ENCODE measurements at places on chromosomes 7 and 10.

GRCh38 chr10:124655191-124656112, 88.7 kb downstream of the FAM53B start:
- no peak for DNase-seq

DNA sequence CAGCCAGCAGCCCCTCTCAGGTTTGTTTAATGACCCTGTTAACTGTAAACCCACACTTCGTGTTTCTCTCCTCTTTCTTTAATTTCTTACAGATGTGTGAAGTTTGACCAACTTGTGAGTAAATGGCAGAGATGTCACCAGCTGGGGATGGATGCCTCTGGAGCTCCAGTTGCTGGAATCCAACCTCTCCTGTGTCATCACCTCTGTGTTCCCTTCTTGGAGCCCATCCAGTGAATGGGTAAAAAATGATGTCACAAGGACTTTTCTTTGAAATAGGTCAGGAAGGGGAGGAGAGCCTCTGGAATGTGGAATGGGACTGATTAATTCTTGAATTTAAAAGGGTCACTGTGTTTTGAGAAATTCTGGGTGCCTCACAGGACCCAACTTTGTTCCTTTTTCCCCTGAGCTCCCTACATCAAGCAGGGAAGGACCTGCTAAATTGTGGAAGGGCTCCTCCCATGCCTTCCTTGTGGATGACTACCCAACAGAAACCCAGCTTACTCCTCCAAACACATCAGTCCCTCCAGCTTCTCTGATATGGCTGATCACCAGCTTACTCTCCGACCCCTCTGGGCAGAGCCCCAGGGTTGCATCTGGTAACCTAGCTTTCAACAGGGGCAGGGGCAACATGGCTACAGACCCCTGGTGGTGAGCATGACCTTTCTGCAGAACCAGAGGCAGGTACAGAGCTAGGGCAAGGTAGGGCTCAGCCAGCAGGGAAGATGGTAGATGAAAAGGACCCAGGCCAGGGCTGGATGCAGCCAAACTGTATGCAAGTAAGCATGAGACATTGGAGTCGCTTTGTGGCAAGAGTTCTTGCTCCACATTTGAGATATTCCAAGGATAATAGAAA, 67.5 kb downstream of the STRA8 start:
- DNase-seq = peak; percentile 13

- peak; percentile 46 for DNase-seq
Observed at GRCh38 chr7:51123322-51124019, 193.1 kb downstream of the COBL start.

DNA sequence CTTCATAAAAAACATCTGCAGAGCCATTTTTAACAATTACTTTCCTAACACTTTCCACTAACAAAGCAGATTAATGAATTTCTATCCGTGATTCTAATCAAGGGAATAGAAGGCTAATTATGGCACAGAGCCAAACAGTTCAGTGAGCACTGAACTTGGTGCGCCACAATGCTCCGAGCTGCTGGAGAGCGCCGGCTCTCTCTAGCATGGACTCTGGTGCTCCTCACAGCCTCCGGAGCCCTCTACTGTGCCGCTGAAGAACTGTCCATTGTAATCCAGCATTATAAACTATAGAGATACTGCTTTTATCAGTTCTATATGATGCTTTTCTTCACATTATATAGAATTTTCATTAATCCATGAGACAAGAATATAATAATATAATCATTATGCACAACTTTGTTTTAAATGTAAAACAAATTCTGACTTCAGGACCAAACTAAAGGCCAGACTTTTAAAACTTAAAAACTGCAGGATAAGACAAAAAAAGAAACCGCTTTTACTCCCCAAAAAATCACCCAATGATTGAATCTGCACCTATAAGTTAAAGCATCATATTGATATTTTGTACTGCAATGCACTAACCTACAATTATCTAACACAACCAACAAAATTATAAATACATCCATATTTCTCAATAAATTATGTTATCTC, 123.6 kb downstream of the RNF32 start:
- DNase-seq = peak; percentile 90

GRCh38 chr7:91553410-91553895, 289.2 kb downstream of the FZD1 start:
- no peak for DNase-seq

DNA sequence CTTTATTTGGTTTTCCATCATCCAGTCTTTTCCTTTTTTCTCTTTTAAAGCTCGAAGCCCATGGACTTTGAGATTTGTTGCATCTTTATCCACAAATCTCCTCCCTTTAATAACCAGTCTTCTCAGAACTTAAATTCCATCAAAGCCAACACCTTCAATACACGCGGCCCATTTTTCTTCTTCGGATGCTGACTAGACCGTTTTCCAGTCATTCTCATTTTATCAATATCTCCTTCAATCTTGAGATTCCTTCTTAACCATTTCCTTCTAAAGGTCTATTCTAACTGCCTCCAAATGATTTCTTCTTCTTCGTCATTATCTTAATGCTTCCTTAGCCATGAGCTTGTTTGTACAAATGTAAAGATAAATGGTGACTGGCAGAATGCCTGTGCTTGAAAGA, 173.5 kb downstream of the BAMBI start:
- no peak for DNase-seq

DNA sequence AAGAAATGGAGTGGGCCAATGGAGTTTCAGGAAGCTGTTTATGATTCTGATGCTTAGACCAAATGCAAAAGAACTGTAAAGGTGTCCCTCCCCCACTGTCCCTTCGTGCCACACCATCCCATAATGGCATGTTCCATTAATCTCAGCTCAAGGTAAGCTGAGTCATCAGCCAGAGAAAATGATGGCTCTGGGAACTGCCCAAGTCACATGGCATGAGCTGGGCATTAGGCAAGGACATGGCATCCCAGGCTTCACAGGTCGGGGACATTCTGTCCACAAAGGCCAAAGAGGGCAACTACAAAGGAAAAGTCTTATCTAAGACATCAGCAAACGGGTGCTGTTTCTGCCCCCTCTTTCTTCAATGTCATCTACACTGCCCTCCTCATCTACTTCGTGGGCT, 44.9 kb downstream of the DLG5 start:
- DNase-seq = no peak

DNA sequence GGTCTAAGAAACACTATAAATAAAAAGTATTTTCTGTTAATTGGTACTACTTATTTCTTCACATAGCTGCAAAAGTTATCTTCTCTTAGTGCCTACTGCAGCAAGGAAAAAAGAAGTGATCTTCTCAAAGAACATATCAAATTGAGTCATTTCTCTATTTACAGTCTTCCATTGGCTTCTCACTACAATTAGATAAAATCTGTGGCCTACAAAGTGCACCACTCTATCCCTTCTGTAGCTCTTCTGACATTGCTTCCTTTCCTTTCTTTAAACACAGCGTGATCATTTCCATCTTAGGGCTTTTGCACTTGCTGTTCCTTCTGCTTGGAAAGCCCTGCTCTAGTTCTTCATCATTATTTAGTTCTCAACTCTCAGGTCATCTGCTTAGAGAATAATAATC, 44.7 kb downstream of the MXI1 start:
- DNase-seq = no peak

DNA sequence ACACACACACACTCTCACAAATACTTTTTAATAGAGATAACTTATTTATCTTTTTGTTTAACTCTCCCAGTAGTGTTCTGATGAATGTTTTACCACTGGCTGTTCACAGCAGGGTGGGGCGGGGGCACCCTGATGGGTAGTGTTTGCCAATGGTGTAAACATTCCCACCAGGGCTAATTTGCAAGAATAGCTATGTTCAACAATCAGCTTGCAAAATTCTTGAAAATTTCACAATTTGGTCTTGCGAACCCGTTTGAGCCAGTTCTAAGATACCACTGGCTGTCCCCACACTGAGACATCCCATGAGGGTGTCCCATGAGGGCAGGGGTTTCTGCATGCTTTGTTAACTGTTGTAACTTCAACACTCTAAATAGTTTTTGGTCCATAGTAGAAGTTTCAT, 348.5 kb downstream of the CXCL12 start:
- DNase-seq = peak; percentile 7

- DNase-seq = no peak
Observed at GRCh38 chr10:26432938-26433337, 5.2 kb upstream of the APBB1IP start.

GRCh38 chr10:28719789-28720436, 42.6 kb downstream of the BAMBI start:
- peak; percentile 60 for DNase-seq

DNA sequence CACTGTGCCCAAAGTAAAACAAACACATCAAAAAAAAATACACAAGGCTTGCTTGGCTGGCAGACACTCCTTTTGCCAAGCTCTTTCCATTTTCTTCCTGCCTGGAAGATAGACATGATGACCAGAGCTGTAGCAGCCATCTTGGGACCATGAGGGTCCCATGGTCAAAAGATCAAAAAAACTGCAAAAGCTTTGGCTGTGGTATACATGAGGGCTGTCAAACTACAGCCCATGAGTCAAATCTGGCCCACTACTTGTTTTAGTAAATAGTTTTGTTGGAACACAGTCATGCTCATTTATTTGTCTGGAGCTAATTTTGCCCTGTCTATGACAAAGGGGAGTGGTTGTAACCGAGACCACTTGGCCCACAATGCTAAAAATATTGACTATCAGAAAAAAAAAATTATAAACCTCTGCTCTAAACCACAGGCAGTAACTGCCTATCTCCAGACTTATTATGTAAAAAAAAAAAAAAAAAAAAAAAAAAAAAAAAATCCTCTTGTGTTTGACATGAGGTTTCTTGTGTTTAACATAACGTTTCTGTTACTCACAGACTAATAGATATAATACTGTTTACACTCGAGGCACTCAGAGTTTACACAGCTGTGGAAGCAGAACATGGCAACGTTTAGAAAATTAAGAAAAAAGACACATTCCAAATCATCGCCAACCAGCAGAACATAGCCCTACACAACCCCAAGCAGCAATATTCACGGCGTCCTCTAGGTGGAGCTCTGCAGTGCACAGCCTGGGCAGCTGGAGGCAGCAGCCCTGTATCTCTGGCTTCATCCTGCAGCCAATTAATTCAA, 36.9 kb downstream of the ASB13 start:
- DNase-seq = peak; percentile 88

DNA sequence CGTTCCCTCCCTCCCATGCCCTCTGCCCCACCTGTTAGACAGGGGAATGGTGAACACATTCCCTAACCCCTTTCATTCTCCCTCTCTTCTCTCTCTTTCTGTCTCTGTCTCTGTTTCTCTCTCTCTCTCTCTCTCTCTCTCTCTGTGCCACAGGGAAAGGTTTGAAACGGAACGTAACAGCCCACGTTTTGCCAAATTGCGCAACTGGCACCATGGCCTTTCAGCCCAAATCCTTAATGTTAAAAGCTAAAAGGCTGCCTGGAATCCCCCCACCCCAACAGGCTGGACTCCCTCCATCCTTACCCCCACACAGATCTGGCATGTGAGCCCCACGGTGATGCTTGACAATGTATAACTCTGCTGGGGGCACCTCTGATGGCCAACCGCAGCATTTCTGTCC, 30.8 kb downstream of the LDB3 start:
- no peak for DNase-seq

DNA sequence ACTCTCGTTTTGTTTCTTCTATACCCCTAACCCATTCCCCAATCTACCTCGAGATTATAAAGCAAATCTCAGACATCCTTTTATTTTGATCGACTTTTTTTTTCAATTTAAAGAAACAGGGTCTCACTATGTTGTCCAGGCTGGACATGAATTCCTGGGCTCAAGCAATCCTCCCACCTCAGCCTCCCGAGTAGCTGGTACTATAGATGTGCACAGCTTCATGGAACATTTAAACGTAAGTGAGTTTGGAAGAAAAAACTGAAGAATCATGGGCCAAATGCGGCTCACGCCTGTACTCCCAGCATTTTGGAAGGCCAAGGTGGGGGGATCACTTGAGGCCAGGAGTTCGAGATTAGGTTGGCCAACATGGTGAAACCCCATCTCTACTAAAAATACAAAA, 96.0 kb downstream of the UPF2 start:
- DNase-seq = no peak

DNA sequence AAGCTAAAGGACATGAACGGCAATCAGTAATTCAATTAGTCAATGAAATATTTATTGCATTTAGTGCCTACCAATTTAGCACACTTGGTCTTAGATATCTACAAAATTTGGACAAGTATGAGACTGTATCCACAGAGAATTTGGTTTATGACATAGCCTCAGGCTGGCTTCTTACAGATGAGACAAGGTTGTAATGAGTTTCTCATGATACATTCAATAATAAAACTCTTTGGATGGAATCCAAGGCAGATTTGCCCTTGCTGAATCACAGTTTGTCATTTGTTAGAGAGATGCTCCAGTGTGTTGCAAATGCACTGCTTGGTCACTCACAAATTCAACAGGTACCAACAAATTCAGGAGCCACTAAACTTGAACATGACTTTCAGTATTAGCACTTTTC, 162.5 kb downstream of the GPR37 start:
- DNase-seq = no peak

DNA sequence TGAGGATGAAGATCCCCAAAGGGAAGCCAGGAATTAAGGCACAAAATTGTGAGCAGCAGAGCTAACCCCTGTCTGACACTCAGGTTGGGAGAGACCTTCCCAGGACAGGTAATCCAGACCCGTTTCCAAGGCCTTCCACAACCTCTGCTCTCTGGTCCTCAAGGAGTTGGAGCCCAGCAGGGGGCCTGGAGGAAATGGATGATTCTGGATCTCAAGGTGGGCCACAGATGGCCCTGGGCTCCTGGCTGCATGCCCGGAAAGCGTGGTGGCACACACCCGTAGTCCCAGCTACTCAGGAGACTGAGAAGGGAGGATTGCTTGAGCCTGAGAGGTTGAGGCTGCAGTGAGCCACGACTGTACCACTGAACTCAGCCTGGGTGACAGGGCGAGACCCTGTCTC, 42.3 kb downstream of the DPYSL4 start:
- DNase-seq = no peak

GRCh38 chr7:121591926-121592325, 195.8 kb upstream of the FAM3C start:
- DNase-seq = no peak

GRCh38 chr7:132806834-132807233, 230.6 kb upstream of the PLXNA4 start:
- no peak for DNase-seq

DNA sequence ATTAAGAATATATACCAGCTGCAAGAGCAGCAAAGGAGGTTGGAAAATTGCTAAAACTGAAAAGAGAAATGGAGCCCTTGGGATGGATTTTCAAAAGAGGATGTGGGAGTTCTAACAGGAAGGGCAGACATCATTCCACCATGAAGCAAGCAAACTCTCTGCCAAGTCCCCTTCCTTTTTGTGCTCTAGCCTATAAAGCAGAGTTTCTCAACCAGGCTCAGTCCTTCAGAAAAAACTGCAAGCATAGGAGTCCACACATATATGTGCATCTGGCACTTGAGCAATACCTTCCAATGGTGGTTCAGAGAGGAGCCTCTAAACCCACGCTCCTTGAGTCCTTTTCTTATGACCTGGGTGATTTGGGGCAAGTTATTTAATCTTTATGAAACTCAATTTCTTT, 98.6 kb upstream of the MKX start:
- no peak for DNase-seq

DNA sequence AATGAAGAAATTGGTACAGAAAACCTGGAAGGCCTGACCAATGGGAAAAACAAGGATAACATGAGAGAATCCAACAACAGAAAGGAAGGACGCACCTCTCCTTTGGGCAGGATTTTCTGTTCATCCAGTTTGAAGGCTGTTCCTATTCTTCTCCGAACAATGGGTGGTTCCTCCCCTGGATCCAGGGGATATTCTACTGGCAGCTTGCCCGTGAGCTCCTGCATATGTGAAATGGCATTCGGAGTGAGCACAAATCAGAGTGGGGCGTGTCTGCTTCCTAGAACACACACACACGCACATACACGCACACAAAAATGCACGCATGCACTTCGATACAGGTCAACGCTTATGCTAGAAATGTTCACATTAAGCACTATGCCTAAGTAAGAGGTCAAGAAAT, 83.5 kb downstream of the PRPF18 start:
- no peak for DNase-seq

All from choroid plexus epithelial cell (primary cell).